ENCODE measurements at places on chromosomes 4 and X. TPM values are rescaled to one million over a fixed set of nuclear protein-coding genes. Genes with fewer than 3 reads are reported as not detected.
A peak's percentile ranks its signal among the peaks of the same experiment; 100 is the strongest.

- no peaks in the 10 kb centered on the region for H3K27me3 ChIP-seq
- H3K4me3 ChIP-seq: no peak overlapping the region
- peaks cover 13% of the 10 kb centered on the region for H3K36me3 ChIP-seq
- H3K4me1 ChIP-seq: no peaks in the 10 kb centered on the region
- no peak overlapping the region for H3K27ac ChIP-seq
- no peak for DNase-seq
These were observed 645.9 kb upstream of the INTU start for GRCh38 chr4:126986828-126987227.

DNA sequence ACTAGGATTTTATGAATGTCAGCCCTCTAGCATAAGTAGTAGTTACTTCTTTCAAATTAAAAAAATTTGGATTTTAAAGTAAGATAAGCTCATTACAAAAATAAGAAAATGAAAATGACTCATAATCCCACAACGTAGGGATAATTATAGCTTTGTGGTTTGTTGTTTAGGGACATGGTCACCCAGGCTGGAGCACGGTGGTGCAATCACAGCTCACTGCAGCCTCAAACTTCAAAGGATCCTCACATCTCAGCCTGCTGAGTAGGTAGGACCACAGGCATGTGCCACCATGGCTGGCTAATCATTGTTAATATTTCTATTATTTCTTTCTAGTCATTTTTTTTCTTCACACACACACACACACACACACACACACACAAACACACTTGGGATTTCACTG, 57.6 kb downstream of the PLAC1 start:
- H3K36me3 ChIP-seq: no peaks in the 10 kb centered on the region
- no peaks in the 10 kb centered on the region for H3K27me3 ChIP-seq
- H3K4me1 ChIP-seq: no peaks in the 10 kb centered on the region
- no peak overlapping the region for H3K4me3 ChIP-seq

DNA sequence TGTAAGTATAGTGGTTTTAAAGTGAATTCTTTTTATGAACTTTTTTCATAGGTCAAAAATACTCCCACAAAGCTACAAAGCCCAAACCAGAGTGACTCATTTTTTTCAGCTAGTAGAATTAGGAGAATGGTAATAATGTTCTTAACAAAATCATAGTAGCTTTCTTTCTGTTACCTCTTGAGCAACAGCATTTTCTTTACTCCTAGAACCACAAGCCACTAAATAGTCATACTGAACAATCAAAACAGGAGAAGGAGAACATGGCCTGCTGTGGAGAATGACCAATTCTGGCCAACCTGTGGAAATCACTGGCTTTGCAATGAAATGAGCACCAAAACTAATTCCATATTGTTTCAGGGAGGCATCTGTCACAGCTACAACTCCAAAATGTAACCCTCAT, 112.9 kb downstream of the AMMECR1 start:
- H3K27me3 ChIP-seq: no peaks in the 10 kb centered on the region
- H3K36me3 ChIP-seq: no peaks in the 10 kb centered on the region
- H3K4me1 ChIP-seq: peaks cover 4% of the 10 kb centered on the region
- H3K4me3 ChIP-seq: no peak overlapping the region
- H3K27ac ChIP-seq: no peak overlapping the region

DNA sequence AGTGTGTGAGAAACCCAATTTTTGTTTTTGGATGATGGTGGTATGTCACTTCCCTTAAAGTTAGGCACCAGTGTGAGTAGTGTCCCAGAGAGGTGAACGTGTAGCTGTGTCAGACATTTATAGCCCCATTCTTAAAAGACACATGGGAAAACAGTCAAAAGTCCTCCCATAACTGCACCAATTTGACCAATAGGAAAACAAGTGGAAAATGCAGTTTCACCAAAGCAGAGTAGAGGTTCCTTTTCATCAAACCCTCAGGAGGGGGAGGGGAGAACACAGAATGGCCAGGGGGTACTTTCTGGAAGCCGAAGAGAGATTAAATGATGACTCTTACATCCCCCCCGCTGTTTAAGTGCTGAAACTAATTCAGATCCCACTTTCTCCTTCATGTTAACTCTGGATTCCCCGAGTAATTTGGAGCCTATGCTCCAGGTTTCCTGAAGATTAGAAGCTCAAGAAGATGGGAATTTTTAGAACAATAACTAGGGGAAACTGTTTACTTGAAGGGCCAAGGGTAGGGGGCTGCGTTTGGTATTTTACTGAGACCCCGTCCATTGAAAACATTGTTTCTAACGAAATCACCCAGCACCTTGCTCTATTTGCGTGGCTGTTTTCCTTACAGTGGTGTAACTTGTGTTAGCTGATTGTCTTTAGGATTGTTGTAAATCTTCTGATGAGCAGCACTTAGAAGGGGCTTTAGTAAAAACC, 2.1 kb upstream of the LEF1 start:
- no peak overlapping the region for H3K27ac ChIP-seq
- H3K36me3 ChIP-seq: no peaks in the 10 kb centered on the region

- peaks cover 5% of the 10 kb centered on the region for H3K36me3 ChIP-seq
- H3K4me1 ChIP-seq: no peaks in the 10 kb centered on the region
- H3K27me3 ChIP-seq: peaks cover 21% of the 10 kb centered on the region
- H3K4me3 ChIP-seq: no peak overlapping the region
These were observed 83.3 kb downstream of the CPZ start for GRCh38 chr4:8675906-8676305.

DNA sequence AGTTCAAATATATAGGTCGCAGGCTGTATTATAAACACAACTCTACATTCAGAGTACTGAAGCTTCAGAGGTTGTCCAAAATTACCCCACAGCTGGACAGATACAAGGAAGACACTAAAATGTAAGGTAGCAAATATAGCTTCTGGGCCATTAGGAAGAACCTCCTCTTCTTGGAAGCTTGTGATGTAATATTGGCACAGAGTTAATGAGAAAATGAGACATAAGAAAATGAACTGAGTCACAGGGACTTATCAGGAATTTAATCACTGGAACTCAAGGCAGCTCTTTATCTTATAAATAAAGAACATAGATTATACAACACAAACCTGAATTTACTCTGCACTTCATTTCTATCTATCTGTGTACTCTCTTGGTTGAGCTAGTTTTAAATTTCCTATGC, 344.7 kb downstream of the PCDH10 start:
- no peaks in the 10 kb centered on the region for H3K27me3 ChIP-seq
- no peak for DNase-seq
- no peaks in the 10 kb centered on the region for H3K36me3 ChIP-seq
- no peak overlapping the region for H3K27ac ChIP-seq

DNA sequence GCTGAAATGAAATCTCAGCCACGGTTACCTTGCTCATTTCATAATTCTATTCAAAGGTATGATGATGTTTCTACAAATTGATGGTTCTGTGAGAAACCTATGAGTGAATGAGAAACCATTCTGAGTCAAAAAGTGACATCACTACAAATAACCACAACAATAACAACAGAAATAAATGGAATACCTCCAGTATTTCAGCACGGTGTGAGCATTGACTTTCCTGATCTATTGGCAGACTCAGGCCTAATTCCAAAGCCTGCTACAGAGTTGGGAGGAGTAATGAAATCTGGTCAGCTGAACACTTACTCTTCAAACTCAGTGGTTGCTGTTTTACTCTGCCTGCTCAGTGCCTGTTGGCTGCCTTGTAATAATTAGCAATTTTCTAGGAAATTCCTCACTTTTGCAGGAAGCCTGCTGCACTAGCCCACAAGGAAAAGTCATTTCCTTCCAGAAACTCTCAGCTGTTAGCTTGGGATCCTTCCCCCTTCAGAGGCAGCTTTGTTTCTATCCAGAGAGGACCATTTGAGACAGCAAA, 18.8 kb upstream of the SYNPO2 start:
- H3K36me3 ChIP-seq: no peaks in the 10 kb centered on the region
- H3K4me3 ChIP-seq: no peak overlapping the region
- peaks cover 2% of the 10 kb centered on the region for H3K27me3 ChIP-seq
- H3K4me1 ChIP-seq: peaks cover 5% of the 10 kb centered on the region

DNA sequence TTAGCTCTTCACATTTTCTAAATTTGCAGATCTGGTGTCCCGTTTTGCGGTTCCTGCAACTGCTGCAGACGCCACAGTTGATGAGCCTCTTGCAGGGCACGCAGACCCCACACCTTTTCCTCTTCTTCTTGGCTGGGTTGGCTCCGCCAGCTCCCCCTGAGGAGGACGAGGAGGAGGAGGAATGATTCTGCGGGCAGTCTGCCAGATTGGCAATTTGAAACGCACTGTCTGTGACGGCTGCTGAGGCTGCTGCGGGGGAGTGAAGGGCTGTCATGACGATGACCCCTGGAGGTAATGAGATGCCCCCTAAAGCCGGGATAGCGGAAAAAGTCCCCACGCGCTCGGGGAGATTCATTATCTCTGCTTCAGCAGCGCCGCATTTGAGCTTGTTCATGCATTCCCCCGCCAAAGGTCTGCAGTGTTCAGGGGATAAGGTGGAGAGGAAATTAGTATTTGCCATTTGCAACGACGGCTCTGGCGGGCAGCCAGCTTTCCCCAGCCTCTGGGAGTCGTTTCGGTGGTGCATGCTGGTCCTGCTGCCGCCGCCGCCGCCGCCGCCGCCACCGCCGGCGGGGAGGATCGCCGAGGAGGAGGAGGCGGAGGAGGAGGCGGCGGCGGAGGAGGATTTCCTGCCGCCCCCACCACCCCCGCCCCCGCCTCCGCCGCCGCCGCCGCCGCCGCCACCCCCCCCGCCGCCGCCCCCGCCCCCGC, 3.8 kb downstream of the CXXC4 start:
- peaks cover 45% of the 10 kb centered on the region for H3K4me1 ChIP-seq
- DNase-seq: peak; percentile 84
- H3K4me3 ChIP-seq: peak overlapping the region; percentile 98
- peak overlapping the region; percentile 97 for H3K27ac ChIP-seq

DNA sequence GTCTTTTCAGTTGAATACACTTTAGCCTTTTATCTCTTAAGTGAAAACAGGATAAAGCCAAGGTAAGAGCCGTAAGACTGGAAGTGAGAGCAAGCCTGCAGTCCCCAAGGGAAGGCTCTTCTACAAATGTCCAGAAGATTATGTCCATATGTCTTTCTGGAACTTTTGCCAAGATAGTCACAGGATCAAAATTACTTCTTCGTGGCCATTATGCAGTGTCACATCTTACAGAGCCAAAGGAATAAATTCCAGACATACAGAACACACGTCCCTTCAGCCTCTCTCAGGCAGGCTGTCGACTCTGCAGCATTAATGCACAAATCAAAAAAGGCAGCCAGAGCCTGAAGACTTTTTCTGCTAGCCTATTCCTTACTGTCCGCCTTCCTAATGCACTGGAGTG, 10.9 kb upstream of the GATB start:
- no peak overlapping the region for H3K4me3 ChIP-seq
- no peak for DNase-seq
- H3K4me1 ChIP-seq: no peaks in the 10 kb centered on the region
- no peak overlapping the region for H3K27ac ChIP-seq

DNA sequence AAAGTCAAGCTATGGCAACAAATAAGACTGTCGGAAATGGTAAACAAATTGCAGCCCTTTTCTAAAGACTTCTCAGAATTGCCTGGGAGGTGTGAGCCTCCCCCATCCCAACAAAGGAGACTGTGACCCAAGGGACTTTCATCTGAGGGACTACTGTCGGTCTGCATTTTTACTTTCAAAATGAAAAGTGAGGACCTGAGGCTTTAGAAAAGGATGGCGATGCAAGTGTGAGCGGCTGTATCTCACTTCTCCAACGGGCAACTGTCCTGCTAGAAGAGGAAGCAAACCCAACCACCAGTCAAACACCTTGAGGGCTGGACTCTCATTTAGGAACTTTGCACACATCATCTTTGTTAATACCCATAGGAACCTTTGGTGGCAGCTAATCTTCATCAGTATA, 62.6 kb upstream of the CLNK start:
- H3K36me3 ChIP-seq: no peaks in the 10 kb centered on the region
- H3K4me3 ChIP-seq: no peak overlapping the region
- no peak overlapping the region for H3K27ac ChIP-seq
- H3K4me1 ChIP-seq: no peaks in the 10 kb centered on the region

GRCh38 chr4:121034017-121034416, 38.3 kb downstream of the NDNF start:
- DNase-seq: no peak
- H3K27ac ChIP-seq: no peak overlapping the region
- H3K4me1 ChIP-seq: no peaks in the 10 kb centered on the region
- no peak overlapping the region for H3K4me3 ChIP-seq
- no peaks in the 10 kb centered on the region for H3K27me3 ChIP-seq
- no peaks in the 10 kb centered on the region for H3K36me3 ChIP-seq

DNA sequence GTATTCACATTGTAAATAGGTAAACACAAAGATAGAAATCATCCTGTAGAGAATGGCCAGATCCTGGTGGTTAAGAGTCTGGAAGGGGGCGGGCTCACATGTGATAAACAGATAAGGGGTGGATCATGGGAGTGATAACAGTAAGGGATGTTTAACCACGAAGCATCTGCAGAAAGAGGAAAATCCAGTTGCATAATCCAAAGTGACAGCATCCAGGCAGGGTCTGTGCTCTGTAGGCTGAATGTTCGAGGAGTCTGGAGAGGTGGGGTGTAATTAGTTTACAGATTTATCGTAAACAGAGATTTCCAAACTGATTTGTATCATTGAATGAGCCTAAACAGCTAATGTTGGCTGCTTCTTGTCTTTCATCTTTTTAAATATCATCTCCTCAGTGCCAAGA, 1009.8 kb upstream of the SLIT2 start:
- no peaks in the 10 kb centered on the region for H3K27me3 ChIP-seq
- no peak for DNase-seq
- no peak overlapping the region for H3K27ac ChIP-seq
- no peak overlapping the region for H3K4me3 ChIP-seq

DNA sequence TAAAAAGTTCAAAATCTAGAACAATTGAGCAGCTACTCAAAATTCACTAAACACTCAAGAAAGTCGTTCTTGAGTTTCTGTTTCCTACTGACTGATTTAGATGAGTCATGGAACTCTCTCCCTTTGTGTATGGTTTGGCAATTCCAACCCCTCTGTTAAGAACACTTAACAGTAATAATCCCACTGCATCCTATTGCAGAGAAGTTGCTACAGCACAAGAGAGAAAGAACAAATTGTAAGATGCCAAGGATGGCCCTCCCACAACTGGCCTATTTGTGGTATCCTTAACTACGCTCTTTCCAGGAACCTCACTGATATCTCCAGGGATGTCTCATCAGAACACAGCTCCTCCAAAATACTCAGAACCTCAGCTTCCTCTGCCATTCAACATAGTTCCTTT, 701.8 kb upstream of the TENM3 start:
- H3K27me3 ChIP-seq: no peaks in the 10 kb centered on the region
- H3K4me3 ChIP-seq: no peak overlapping the region
- no peaks in the 10 kb centered on the region for H3K36me3 ChIP-seq
- no peaks in the 10 kb centered on the region for H3K4me1 ChIP-seq
- no peak overlapping the region for H3K27ac ChIP-seq
- no peak for DNase-seq

The JADE3 gene
- 14.0 TPM for total RNA-seq

The IGSF1 gene
- 3.0 TPM for total RNA-seq

The APLN gene
- not detected for total RNA-seq
